ENCODE measurements at places on chromosomes 16 and 17. TPM values are rescaled to one million over a fixed set of nuclear protein-coding genes. Genes with fewer than 3 reads are reported as not detected.

The SRCIN1 gene
- 2.4 TPM for total RNA-seq

The ATP6V0C gene
- 329 TPM for total RNA-seq

The BEAN1 gene
- total RNA-seq, result 5.6 TPM

The HEATR9 gene
- total RNA-seq, result not detected

The TMEM238L gene
- not detected for total RNA-seq

The HOXB4 gene
- total RNA-seq, result 0.13 TPM

The TBC1D28 gene
- total RNA-seq, result not detected

The ENPP7 gene
- not detected for total RNA-seq

The KRTAP1-5 gene
- not detected for total RNA-seq

The PTGES3L gene
- total RNA-seq, result 0.77 TPM

The PYY gene
- total RNA-seq, result not detected

The TPSG1 gene
- not detected for total RNA-seq

The CHRNE gene
- not detected for total RNA-seq

The FZD2 gene
- 26.1 TPM for total RNA-seq

The CCL7 gene
- total RNA-seq, result 0.27 TPM

The CLEC18B gene
- 0.46 TPM for total RNA-seq

The FOXN1 gene
- total RNA-seq, result 0.02 TPM

The ACSM2A gene
- total RNA-seq, result not detected

The PITPNM3 gene
- 1.5 TPM for total RNA-seq

The PIK3R6 gene
- total RNA-seq, result not detected

The FLOT2 gene
- 91.3 TPM for total RNA-seq

All from A549 treated with dexamethasone at 1 μM for 4 hours (cell line).